ENCODE measurements at places on chromosomes 2 and 18.

DNA sequence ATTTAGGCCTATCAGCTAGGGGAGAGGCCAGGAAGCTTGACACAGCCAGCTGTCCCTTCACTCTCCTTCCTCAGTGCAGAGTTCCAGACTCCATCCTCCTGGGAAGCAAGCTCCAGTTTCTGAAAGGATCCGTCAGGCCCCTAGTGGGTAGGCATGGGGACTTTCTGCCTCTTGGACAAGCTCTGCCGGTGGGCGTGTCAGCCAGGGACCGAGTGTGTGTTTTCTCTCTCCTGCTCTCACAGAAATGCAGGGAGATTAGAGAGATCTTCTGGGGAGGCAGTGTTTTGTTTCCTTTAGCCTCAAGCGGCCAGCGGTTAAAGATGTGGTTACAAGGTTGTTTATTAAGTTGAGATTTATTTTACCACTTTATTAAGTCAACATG lies 29.9 kb upstream of the OTOS start:
- no peak for DNase-seq

DNA sequence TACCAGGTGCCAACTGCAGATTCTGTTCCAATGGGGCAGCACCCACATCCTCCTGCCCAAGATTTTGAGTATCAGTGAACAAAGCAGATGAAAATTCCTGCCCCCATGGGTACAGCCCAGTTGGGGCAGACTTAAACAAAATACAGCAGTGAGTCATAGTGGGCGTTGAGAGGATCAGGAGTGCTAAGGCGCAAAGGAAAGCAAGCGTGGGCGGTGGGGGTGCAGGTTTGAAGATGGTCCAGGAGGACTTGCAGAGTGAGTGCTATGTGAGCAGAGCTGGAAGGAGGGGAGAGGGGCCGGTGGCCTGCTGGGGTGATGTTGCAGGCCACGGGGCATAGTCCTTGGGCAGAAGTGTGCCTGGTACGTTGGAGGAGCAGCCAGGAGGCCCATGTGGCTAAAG lies 24.7 kb downstream of the STEAP3 start:
- DNase-seq, result no peak

GRCh38 chr2:48767330-48767729 lies 11.8 kb upstream of the LHCGR start:
- DNase-seq, result no peak

DNA sequence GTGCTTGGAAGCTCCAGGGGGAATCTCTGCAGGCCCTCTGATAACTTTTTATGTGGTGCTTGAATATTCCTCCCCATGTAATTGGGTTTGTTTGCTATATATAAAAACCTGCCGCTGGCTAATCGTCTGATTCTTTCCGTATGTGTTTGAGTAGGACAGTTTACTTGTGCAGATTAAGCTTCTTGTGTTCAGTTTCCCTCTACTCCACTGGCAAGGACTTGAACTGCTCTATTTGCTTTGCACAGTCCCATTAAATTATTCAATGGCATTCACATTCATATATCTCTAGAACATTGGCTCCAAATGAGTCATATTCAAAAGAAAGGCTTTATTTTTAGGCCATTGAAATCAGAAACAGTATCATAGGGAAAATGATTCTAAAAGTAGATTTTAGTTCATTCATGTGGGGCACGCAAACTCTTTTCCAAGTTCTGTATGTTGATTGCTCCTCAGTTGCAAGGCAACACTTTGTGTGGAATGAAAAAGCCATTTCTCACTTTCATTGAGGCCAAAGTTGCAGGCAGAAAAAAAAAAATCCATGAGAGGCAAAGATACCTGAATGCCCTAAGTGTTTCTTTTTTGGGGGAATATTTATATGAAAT lies 1682.3 kb upstream of the PIK3C3 start:
- no peak for DNase-seq

DNA sequence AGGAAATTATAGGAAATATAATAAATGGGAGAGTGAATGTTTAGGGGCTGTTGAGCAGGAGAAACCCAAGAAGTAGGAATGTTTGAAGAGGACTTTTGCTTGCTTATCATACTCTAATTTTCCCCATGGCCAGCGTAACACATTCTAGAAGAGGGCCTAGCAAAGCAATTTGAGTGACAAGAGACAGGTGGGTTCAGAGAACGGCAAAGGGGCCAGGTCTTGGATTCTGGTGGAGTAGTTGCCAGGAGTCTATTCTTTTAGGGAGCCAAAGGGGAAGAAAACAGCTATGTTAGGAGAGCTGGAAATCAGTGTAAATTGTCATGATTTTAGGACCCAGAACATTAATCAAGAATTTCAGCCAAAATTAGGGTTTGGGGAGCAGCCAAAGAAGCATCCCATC lies 96.5 kb downstream of the COL5A2 start:
- DNase-seq, result no peak

DNA sequence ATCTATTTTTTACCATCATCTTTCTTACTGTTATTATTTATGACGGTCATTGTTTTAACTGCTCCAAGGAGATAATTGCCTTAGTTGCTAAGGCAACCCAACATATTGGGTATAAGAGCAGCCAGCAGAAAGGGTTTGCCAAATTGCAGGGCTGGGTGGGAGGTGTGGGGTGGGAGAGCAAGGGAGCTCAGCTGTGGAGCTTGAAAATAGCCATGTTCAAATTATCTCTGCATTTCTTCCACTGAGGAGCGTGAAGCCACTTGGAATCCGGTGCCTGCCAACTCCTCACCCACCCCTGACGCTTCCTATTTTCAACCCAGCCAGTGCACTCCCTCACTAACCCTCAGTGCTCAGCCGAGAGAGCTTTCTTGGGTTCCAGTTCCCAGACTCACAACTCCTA lies 60.8 kb downstream of the SETBP1 start:
- DNase-seq, result peak; percentile 25

DNA sequence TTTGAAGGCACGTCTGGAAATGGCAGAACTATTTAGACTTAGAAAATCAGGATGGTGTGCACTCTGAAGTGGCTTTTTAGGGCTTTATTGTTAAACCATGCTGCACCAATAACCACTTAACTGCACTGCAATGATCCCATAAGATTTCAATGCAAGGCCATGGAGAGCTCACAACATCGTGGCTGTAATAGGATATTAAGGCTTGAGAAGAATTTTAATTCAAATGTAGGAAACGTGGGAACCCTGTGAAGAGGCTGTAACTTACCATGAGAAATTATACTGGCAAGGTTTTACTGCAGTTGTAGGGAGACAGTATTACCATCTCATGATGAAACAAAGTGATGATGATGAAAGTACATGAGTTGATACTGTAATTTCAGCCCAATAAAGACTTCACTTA lies 242.5 kb downstream of the AFF3 start:
- no peak for DNase-seq

GRCh38 chr18:38572554-38573111 lies 1007.0 kb upstream of the CELF4 start:
- DNase-seq, result no peak

GRCh38 chr2:143347901-143348414 lies 218.7 kb downstream of the ARHGAP15 start:
- DNase-seq, result no peak

DNA sequence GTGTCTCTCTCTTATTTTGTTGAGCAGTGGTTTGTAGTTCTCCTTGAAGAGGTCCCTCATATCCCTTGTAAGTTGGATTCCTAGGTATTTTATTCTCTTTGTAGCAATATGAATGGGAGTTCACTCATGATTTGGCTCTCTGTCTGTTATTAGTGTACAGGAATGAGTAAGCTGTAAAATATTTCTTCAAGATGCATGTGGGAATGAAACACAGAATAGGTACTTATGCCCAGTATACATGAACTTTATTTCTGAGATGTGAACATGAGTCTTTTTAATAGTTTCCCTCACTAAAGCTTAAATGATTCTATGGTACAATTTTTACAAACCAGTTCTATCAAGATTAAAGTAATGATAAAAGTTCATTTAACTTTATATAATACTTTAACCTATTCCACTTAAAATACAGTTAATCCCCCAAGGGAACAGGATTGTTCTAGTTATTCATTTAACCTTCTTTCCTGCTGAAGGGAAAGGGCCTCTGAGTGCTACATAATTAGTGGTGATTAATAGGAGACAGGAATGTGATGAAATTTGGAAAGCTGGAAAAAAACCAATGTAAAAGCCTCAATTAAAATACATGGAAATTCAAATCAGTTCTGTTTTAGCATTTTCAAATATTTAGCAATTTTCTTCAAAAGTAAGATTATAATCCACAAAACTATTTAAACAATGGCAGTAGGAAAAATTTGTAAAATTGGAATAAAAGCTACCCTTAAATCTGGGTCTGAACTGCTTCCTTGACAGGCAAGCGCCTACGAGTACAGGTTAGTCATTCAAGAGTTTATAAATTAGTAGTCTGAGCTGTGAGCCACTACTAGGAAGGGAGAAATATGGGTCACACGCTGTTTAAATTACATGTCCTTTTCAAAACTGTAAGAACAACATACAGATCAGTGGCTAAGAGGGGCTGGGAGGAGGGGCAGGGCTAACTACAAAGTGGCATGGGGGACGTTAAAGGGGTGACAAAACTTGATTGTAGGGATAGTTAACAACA lies 28.9 kb downstream of the SPIRE1 start:
- DNase-seq, result no peak

- no peak for DNase-seq
These were observed 210.7 kb downstream of the MTX2 start for GRCh38 chr2:176479961-176480360.

GRCh38 chr2:111068435-111069058 lies 52.2 kb upstream of the BCL2L11 start:
- no peak for DNase-seq

GRCh38 chr2:85926931-85927661 lies 38.3 kb upstream of the ST3GAL5 start:
- DNase-seq, result no peak

DNA sequence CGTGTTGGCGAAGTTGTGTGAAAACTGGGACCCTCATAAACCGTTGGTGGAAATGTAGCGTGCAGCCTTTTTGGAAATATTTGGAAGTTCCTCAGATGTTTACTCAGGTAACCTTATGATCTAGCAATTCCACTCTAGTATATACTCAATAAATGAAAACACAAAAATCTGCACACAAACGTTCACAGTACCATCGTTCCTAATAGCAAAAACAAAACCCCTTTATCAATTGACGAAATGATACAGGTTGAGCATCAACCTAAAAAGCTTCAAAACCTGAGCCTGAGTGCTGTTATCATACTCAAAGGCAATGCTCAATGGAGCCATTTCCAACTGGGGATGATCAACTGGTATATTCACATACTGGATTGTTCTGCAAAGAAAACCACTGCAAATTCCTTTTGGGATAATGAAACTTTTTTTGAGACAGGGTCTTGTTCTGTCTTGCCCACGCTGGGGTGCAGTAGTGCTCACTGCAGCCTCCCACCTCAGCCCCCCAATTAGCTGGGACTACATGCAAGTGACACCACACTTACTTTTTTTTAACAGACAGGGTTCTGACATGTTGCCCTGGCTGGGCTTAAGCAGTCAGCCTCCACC lies 777 bp upstream of the C18orf32 start:
- DNase-seq, result peak; percentile 45

DNA sequence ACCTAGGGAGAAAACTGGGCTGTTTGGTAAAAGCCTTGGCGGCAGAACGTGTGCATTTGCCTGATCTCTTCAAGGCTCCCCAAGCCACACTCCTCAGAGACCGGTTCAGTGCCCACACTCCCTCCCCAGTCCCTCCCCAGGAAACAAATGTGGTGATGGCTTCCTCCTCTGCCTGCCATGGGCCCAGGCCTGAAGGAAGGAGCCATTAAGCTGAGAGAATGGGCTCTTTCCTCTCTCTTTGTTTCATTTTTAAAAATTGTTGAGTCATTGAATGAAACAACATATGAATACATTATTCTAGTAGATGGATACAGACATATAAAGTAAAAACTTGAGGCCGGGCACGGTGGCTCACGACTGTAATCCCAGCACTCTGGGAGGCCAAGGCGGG lies 50.6 kb upstream of the YWHAQ start:
- no peak for DNase-seq

GRCh38 chr2:235634435-235635158 lies 140.8 kb downstream of the AGAP1 start:
- DNase-seq, result no peak

DNA sequence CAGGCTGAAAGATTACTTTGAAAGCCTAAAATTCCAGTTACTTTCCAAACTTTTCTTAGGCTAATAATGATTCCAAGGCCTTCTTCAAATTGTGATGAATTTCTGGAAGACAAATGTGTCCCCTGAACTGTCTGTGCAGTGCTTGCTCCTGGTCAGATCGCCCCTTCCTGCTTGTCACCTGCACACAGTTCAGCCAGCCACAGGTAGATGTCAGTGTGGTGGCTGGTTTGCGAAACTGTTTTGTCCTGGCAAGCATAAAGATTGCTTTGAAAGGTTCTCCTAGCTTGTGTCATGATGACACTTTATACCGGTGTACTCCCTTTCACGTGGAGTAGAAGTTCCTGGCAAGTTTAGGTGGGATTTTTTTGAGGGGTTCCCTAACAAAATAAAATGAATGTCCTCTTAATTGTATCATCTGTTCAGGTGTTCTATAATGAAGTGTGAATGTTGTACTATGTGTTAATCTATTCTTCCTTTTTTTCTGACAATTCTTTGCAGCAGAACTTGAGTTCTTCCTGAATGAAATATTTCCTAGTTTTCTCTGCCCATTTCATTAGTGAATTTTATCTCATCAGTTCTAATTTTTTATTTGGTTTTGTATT lies 298.8 kb downstream of the ZNF407 start:
- peak; percentile 70 for DNase-seq
